Activated T-helper 1 cell treated with anti-CD3 and anti-CD28 coated beads, Interleukin-2, amount 50 U/mL, for 16 hours (primary cell): ENCODE measurements at places on chromosomes 2 and 18.

DNA sequence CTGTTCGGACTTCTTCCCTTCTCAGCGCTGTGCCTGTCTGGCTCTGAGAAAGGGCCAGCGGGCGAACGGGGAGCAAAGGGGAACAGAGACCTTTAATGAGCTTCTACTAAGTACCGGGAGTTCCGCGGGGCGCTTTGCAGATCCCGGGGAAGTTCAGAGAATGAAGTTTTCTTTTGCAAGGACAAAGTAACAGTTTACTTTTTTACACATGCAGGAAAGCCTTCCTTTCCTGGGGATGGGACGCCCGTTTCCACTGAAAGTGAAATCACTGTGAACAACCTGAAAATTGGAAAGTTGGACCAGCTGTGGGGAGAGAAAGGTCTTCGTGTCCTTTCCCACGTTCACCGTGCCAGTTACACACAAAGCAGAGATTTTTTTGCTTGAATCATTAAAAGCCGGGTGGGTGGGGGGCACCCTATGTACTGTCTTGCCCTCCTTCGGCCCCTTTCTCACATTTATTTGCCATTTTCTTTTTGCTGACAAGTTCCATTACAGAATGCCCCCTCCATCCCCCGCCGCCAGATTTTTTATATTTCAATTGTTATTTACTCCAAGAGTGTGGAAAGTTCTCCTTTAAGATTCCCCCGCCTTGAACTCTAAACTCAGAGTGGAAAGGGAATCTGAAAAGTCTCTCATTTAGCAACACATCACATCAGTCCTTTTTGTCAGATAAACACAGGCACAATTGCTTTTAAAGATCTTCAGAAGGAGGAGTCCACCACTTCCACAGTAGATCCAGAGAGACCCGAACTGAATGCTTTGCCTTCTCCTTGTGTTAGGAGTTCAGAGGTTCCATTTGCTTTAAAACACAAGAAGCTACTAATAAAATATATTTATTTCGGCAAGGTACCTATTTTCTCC lies 1.1 kb upstream of the FN1 start:
- no peak for DNase-seq

GRCh38 chr2:27162151-27163121 lies 13.6 kb downstream of the TCF23 start:
- no peak for DNase-seq

- no peak for DNase-seq
These were observed 96.7 kb upstream of the RPE start for GRCh38 chr2:209905691-209906090.

DNA sequence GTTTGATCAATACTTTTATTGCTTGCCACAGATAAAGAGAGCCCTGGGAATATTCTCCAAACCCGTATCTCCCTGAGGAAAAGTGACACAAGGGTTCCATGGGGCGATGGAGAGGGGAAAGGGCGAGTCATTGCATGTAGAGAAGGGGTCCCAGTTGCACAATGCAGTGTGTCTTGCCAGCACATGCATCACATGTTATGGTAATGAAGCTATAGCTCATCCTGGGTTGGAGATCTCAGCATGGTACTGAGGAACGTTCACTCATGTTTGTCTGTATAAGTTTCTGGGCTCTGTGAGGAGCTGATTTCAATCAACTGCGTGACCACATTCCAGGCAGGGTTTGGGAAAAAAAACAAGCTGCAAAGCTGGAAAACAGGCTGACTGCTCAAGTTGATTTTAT lies 220.7 kb upstream of the MC4R start:
- DNase-seq: no peak

GRCh38 chr2:25310965-25311864 lies 30.5 kb downstream of the DNMT3A start:
- DNase-seq: no peak

DNA sequence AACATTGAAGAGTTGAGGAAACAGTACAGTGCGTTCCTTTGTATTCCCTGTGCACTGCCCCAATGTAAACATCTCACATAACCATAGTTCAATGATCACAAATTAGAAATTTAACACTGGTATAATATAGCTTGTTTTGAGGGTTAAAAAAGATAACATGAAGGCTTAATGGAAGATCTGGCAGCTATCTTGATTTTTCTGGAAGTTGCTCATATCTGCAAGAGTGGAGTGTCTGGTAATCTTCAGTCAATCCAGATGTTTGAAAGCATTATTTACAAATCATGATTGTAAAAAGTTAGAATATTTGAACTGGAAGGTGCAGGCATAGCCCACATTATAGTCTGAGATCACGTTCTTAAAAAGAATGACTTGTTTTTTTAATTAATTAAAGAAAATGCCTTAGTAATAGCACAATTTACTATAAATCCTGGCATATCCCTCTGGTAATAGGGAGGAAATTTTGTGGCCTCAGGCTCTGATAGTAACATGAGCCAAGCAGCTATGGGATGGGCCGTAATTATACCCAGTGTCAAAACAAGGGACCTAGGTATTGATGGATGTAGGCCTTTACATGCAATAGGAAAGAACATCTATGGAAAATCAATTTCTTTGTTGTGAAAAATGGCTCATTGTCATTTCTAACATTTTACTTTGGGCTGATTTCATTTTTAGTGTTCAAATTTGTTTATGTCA lies 418.0 kb downstream of the THSD7B start:
- no peak for DNase-seq

GRCh38 chr18:14939141-14939540 lies 191.2 kb downstream of the ANKRD30B start:
- no peak for DNase-seq

- no peak for DNase-seq
These were observed 192.4 kb upstream of the AGAP1 start for GRCh38 chr2:235301202-235302076.

DNA sequence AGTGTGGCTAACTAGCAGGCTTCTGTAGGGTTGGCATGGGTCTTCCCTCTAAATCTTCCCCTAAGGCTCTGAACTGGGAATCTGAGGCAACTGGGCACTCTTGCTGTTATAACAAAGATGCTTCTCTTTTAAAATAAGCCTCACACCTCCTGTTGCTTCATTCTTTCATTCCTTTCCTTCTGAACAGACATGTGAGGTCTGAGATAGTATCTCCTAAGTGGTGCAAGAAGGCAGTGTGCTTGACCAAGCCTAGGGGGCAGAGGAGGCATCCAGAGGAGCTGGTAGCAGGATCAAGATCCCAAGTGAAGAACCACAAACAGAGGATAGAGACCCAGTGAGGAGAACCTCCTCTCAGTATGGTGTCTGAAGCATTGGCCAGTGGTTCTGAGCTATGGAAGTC lies 90.9 kb downstream of the TTC27 start:
- no peak for DNase-seq

GRCh38 chr2:43642363-43642762 lies 5.3 kb downstream of the PLEKHH2 start:
- no peak for DNase-seq

DNA sequence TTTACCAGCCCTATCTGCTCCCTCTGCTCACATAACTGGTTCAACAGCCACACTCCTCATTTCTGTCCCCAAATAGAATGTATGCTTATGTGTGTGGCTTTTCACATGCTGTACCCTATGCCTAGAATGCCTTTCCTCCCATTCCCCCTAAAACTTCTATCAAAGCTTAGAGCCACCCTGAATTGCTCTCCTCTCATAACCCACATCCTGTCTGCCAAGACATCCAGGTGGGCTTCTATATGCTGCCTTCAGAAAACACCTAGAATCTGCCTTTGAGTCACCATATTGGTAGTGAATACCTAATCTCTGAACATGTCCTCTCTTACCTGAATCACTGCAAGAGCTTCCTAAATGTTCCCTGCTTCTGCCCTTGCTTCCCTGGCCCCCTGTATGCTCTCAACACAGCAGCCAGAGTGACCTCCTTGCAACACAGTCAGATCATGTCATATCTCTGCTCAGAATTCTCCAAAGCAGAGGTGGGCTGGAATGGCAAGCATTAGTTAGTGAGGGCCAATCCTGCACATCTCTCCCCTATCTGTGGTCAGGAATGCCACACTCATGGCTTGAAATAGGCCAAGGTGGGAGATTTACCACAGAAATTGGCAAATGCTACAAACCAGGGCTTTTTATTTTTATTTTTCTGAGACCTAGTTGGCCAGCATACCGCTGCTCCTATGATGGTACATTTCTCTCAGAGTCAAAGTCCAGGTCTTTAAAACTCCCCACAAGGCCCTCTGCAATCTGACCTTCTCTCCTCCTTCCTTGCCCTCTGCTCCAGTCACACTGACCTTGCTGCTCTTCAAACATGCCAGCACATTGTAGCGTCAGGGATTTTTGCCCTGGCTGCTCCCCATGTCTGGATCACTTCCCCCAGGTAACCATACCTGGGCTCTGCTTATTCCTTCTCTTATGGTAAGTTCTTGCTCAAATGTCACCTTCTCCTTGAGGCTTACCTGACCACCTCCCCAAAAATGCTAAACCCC lies 111.8 kb upstream of the STON1 start:
- no peak for DNase-seq

- DNase-seq: peak; percentile 70
These were observed at the start of gene HES6 for GRCh38 chr2:238239863-238240756. Gene HES6, minus strand, starts transcription at chr2:238240038. Its CDS starts 133 bp downstream, at chr2:238239905.

DNA sequence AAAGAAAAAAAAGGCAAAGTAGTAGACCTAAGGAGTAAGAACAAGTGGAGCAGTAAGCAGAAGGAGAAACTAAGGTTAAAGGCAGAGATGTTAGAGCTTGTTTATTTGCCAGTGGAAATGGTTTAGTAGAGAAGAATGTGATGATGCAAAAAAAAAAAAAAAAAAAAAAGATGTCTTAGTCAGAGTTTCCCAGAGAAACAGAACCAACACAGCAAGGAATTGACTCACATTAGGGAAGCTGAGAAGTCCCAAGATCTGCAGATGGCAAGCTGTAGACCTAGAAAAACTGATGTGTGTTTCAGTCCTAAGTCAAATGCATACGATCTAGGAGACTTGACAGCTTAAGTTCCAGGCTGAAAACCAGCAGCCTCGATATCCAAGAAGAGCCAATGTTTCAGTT lies 1548.8 kb upstream of the LRRTM1 start:
- DNase-seq: no peak

DNA sequence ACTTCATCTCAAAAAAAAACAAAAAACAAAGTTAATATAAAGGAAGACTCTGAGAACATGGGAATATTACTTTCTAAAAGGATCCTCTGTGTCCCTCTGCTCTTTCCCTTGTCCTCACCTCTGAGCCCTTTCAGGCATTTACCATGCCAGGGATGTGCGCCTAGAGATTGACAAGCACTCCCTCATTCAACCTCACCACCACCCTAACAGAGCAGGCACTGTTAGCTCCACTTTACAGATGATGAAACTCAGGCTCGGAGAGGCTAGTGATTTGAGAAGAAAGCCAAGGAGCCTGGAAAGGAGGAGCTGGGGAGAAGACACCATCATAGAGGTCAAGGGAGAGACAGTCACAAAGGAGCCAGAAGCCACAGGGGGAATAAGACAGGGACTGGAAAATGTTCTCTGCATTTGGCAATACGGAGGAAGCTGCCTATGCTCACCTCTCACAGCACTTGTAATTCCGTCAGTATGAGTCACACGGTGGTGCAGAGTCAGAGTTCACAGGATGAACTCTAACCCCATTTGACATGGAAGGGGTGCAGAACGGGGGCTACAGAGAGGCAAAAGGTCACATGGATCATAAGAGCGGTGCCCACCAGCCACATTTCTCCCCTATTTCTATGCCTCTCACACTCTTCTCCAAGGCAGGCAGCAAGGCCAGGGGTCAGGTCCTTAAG lies 101.8 kb upstream of the NFU1 start:
- no peak for DNase-seq

DNA sequence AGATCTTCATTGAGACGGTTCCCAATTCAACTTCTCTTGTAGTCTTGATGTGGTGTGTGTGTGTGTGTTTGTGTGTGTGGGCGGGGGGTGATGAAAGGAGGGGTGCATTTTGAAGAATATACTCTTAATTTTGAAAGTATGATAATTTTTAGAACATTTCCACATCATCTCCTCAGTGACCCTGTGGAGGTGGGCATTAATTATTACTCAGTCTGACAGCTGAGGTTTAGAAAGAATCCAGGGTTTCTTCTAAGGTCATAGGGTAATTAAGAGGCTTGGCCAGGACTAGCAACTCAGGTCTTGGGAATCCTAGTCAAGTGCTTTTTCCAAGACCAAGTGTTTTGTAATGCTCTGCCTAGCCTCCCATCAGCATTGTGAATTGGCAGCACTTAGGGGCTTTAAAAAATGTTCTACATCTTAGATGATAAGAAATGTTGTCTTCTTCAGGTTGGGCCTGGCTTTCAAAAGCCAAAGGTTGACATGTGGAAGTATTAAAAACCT lies 100.5 kb downstream of the SPTBN1 start:
- no peak for DNase-seq

DNA sequence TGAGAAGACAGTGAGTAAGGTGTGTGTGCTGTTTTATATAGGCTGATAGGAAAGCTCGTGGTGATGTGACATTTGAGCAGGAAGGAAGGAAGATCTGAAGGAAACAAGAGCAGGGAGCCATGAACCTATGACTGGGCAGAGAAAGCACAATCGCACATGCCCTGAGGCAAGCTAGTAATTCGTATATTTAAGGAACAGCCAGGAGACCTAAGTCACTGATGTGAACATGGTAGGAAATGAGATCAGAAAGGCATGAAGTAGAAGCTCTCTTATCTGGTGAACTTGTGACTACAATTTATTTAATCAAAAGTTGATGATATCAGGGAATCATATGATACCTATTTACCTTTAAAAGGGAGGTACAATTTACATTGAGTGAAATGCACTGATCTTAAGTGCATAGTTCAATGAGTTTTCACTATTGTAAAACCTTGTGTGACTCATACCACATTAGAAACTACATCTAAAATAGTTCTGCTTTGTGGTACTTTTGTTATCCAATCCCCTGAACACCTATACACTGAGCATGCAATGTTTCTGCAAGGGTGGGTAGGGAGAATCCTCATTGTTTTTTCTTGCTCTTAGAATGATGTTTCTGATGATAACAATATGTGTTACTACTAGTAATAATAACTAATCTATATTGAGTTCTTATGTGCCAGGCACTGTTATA lies 67.5 kb downstream of the GALNT13 start:
- DNase-seq: no peak
